ENCODE measurements at places on chromosomes 7 and 10. TPM values are rescaled to one million over a fixed set of nuclear protein-coding genes. Genes with fewer than 3 reads are reported as not detected.

GRCh38 chr7:51471210-51471980 is 154.8 kb upstream of the COBL start:
- no peak for DNase-seq

DNA sequence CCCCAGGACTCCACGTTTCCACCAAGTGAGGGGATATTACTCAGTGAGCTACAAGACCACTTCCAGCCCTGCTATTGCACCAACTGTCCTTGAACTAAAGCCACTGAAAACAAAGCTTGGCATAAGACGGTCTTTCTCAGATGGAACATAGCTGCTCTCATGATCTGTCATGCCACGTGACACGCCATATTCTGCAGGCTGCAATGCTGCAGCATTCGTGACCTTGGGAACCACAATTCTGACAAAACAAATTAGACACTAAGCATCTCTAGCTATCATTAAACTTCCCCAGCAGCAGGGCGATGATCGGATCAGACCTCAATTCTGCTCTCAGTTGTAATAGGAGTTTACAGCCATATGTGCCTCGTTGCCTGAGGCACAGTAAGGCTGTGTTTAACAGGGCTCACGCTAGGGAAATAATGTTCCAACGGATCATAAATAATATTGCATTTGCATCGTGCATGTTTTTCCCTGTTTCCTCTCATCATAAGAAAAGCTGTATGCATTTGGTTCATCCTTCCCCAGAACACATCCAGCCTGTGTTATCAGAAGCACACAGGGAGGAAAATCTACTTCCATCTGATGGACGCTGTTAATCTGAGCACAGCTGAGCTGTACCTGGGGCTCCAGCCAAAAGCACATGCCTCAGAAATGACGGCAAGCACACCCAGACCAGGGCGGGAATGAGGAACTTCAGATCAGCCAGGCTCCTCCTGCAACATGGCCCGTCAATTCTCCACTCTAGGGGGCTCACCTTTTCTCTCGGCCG is 38.6 kb upstream of the CNPY1 start:
- no peak for DNase-seq

DNA sequence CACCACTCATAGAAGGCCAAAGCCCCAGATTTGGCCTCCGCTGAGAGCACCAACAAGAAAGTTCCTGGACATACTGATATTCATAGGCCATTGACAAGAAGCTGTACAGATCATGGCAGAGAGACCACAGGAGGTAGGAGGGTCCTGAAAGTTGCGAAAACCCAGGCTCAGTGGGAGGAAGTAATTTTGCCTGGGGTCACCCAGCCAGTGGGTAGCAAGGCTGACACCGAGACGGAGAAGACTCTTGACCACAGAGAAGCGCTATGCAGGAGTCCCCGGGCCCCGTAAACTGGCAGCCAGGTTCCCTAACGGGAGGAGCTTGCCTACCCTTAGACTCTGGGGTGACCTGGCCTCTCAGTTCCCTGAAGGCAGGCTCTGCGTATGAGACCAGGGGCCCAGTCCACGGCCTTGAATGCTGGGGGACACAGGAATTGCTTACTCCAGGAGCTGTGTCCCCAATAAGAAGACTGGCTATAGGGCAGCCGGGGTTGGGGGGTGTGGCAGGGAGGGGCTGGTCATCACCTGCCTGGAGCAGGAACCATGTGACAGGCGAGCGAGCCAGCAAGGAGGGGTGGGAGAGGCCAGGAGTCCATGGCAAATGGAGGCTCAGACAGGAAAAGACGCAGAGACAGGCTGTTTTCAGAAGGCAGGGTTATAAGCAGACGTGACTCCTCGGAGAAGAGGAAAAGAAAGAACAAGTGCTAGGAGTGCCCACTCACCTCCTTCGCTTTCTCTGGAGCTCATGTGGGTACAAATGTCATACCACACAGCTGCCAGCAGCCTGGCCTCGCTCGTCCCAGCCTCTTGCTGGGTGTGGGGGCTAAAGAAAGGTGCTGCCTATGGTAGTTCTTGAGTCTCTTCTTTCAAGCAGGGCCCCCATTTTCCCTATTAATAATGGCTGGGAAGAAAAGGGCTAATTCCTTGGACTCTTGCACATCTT is 24.6 kb upstream of the NPFFR1 start:
- no peak for DNase-seq

GRCh38 chr7:149610441-149611011 is 112.9 kb upstream of the ZNF746 start:
- DNase-seq = peak; percentile 48

GRCh38 chr10:369221-369683 is 234.0 kb downstream of the ZMYND11 start:
- DNase-seq = no peak

GATA3 gene
- 19.9 TPM for total RNA-seq

SEMA4G gene
- 31.0 TPM for total RNA-seq

RNF148 gene
- 3.4 TPM for total RNA-seq

Measured in prostate gland (tissue), 2 donors.